ENCODE measurements at places on chromosomes 6 and 20. TPM values are rescaled to one million over a fixed set of nuclear protein-coding genes. Genes with fewer than 3 reads are reported as not detected.

Gene MCHR2
- polyA plus RNA-seq, result not detected

Gene TRIM10
- 0.68 TPM for polyA plus RNA-seq

Gene GSTA3
- polyA plus RNA-seq, result 0.37 TPM

Gene GPX6
- not detected for polyA plus RNA-seq

Gene CRISP3
- 0.17 TPM for polyA plus RNA-seq

Gene TMEM200A
- polyA plus RNA-seq, result 24.3 TPM

Gene APOM
- polyA plus RNA-seq, result 114 TPM

Gene OR2H2
- 0.11 TPM for polyA plus RNA-seq

Gene ATP6V1G2
- polyA plus RNA-seq, result 11.0 TPM

Gene CD109
- 12.8 TPM for polyA plus RNA-seq

Gene HIVEP2
- polyA plus RNA-seq, result 11.8 TPM

Gene BICRAL
- polyA plus RNA-seq, result 14.8 TPM

Gene MACROD2
- 12.2 TPM for polyA plus RNA-seq

Gene MYBL2
- polyA plus RNA-seq, result 22.9 TPM

Gene SRSF12
- 16.3 TPM for polyA plus RNA-seq
